ENCODE measurements at places on chromosomes 6 and 20.

GRCh38 chr6:6251555-6252280 is 68.7 kb downstream of the F13A1 start:
- DNase-seq, result no peak

GRCh38 chr6:46053039-46053933 is 37.6 kb upstream of the CLIC5 start:
- no peak for DNase-seq

DNA sequence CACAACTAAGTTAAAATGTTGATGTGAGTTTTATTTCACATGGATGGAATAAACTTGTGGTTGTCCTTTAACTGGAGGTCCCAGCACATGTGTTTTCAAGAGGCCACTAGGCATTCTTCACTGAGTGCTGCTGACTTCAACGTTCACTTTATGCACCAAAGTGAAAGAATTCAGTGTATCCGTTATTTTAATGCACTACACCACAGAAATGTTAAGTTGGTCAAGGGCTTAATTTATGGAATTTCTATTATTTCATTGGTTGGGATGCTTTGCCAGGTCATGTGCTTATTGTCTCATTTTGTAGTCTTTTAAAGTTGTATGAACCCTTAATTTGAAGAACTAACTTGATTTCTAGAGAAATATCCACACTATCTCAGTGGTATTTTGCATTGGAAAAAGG is 106.4 kb downstream of the PPP1R14C start:
- DNase-seq, result no peak

DNA sequence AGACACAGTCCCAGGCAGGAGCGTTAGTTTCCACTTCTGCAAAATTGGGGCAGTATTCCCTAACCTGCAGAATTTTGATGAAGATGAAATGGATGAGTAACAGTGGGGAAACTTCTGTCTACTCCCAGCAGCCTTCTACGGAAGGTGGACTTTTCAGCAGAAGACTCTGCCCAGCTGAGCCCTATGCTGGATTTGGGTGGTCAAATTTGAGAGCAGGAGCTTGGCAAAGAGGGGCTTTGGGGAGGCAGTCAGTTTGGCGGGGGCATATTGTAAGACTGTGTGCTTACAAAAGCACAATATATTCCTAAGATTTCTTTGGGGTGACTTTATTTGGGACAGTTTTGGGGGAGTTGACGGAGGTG is 5.4 kb upstream of the SDCBP2 start:
- DNase-seq, result no peak

GRCh38 chr6:71029555-71029954 is 72.7 kb upstream of the B3GAT2 start:
- DNase-seq, result no peak

DNA sequence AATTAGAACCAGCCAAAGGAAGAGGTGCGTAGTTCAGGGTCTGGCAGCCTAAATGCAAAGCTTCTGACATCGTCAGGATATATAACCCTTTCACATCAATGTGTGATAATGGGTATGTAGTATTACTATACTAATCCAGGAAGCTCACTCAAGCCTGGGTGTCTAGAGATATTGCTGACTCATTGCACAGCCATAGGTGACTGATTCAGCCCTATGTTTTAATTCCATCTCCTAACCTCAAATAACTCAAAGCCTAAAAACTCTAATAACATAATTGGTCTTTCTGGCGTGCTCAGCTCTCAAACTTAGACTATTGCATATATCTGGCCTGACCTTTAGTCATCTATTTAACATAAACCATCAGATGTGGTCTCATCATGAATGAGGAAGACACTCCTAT is 658.4 kb downstream of the TBC1D32 start:
- no peak for DNase-seq

All from activated T-cell treated with anti-CD3 and anti-CD28 coated beads, Interleukin-2, amount 50 U/mL, for 24 hours (primary cell).